ENCODE measurements at places on chromosomes 6 and 20.
A peak's percentile ranks its signal among the peaks of the same experiment; 100 is the strongest.

GRCh38 chr6:155185544-155185943, 78.3 kb upstream of the CLDN20 start:
- DNase-seq = no peak

DNA sequence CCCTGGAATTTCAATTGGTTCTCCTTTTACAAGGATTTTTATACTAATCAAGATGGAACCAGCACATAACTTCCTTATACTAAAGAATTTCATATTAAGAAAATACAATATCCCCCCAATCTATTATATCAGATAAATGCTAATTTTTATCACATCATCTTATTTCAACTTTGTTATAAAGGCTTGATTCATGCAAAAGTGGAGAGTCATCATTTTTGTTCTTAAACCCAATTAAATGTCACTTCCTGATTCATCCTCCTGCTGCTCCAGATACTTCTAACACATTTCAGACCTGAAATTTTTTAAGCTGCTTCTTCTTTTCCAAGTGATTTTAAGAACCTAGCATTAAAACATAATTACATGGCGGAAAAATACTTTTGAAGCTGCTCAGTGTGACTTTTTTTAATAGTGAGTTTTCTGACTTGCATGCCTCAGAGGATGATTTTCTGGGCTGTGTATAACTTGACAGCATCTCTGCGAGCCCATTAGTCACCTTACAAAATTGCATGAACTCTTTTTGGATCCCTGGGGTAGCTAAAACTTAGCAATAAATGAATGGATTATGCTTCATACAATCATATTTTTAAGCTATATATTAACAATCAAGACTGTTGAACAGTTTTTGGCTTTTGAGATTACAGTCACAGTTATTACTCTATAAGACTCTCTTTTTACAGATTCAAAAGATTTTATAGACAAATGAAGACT, 134.1 kb downstream of the ELOVL4 start:
- DNase-seq = no peak

DNA sequence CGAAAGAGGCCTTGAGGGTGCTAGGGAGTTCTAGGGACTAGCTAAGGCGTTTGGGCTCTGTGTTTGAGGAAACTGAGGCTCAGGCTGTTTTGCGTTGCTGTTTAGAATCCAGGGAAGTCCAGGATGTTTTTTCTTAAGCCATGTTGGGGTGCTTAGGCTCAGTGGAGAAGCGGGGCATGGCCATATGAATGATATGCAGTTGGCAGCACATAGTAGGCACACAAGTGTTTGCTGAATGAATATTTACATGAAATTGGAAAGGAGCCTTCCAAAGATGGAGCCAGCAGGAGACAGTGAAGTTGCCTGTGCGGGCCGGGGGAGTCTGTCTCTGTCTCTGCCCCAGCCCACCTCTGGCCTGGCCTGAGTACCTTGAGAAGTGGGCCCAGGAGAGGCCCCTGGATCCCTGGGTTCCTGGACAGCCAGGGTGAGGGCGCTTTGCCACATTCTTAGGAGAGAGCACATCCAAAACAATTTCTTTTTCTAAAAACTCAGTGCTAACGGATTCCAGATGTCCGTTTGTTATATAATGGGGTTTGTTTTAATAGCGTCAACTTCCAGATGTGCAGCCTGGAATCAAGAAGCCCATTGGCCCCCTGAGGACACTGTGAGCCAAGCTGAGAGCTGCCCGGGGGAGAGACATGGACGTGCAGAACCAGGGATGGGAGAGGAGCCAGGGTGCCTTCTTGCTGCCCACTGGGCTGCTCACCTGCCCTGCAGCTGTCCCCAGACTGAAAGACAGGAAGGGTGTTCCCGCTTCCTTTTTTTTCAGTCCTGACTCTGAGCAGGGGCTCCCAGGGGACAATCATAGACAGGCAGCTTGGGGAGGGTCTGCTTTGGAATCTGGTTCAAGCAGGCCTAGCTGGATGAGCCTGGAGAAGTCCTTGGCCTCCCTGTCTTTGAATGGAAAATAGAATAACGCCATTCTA, 20.1 kb upstream of the EMILIN3 start:
- DNase-seq = no peak

DNA sequence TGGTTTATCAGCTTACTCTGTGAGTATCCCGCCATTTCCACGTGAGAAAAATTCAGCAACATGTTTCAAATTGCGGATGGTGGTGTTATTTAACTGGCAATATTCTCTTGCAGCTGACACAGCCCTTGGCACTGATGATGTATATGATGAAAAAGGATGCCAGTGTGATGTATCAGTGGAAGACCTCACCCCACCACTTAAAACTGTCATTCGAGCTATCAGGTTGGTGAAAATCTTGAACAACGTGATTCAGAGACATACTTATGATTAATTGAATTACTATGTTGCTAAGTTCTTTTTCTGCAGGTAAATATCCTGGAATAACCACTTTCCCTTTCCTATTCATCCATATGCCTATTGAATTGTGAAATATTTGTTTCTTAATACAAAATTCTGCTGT, 55.7 kb downstream of the KHDC1L start:
- no peak for DNase-seq

DNA sequence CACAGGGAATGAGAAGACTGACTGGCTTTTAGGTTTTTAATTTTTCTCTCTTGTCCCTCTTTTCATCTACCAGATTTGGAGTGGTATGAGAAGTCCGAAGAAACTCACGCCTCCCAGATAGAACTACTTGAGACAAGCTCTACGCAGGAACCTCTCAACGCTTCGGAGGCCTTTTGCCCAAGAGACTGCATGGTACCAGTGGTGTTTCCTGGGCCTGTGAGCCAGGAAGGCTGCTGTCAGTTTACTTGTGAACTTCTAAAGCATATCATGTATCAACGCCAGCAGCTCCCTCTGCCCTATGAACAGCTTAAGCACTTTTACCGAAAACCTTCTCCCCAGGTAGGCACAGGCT, 644 bp downstream of the MAD2L1BP start:
- no peak for DNase-seq

GRCh38 chr20:16147216-16147615, 426.0 kb downstream of the KIF16B start:
- no peak for DNase-seq

DNA sequence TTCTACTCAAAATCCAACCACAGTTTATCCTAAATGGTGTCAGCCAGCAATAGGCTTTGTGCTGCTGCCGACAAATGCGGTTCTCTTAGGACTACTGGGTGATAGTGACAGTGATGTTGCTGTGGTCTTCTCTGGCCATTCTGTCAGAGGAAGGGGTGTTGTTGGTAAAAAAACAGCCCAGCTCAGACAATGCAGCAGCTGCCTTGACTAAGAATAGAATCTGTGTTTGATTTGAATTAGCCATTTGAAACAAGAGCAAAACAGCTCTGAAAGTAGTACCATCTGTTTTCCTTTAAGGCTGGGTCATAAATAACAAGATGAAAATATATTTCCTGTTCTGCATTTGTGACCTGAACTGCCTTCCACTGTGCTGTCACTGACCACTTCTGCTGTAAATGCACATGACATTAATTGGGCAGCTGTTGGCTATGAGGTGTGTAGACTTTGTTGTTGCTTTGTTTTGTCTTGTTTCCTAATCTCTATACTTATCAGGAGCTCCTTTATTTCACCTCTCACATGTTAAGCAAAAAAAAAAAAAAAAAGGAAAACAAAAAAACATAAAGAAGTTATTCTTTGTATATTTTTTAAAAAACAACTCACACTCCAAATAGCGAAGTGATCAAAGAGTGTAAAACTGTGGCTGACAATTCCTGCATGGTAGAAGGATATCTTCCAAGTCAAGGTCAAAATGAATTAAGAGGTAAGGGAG, 497.8 kb upstream of the ARID1B start:
- DNase-seq = no peak

DNA sequence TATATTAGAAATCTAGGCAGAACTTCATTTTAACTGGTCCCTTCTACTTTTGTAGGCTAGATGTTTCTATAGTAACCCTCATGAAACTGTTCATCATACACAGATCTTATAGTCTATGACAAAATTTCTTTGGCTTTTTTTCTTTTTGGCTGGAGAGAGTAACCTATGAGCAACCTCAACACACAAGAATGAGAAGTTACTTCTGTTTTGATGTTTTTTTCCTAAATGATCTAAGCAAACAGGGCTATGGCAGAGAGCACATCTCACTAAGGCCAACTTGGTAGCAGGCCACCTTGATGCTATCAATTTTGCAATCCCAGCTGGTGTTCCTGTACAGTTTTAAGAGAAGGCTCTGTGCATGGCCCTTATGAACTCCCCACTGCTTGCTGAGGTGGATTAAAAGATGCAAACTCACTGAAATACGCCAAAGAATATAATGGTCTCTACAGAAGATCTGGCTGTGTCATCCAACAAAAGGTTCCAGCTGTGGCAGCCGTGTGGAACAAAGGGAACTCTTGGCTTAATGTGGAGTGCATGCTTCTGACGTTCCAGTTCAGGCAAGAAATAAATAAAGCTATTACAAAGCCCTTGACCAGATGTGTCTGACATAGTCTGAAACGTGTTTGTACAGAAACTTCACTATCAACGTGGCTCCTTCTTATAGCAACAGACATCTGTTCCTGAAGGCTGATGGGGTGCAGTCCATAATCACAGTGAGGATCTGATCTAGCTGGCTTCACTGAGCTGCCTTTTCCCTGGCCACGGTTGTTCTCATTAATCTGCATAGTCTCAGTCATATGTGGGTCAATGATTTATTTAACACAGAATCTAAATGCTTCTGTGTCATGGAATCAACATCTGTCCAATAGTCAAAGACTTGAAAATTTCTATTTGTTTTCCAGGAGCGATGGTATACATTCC, 481.1 kb downstream of the BMP2 start:
- DNase-seq = no peak

DNA sequence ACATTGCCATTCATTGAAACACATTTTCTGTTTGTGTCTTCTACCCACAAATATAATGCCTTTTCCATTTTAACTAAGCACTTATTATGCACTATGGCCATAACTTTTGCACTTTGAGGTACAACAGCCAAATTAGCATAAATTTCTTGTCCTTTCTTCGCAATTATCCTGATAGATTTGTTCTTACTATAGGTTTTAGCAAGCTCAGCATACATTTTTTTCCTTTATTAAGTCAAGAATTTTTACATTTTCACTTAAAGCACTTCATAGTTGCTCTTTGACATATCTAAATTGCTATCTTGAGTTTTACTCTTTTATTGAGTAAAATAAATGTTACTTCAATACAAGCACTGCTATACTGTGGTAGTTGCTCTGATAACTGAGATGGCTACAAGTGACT, 5.8 kb downstream of the DEFB114 start:
- DNase-seq = no peak

- DNase-seq = no peak
Observed at GRCh38 chr6:93177438-93177837, 241.9 kb downstream of the EPHA7 start.

GRCh38 chr6:111880181-111880888, 7.1 kb upstream of the FYN start:
- no peak for DNase-seq

- peak; percentile 6 for DNase-seq
Observed at GRCh38 chr6:153131037-153131981, at the start of gene RGS17. Gene RGS17 (minus strand): TSS chr6:153131282. CDS start chr6:153044018, 87,264 bp downstream.

DNA sequence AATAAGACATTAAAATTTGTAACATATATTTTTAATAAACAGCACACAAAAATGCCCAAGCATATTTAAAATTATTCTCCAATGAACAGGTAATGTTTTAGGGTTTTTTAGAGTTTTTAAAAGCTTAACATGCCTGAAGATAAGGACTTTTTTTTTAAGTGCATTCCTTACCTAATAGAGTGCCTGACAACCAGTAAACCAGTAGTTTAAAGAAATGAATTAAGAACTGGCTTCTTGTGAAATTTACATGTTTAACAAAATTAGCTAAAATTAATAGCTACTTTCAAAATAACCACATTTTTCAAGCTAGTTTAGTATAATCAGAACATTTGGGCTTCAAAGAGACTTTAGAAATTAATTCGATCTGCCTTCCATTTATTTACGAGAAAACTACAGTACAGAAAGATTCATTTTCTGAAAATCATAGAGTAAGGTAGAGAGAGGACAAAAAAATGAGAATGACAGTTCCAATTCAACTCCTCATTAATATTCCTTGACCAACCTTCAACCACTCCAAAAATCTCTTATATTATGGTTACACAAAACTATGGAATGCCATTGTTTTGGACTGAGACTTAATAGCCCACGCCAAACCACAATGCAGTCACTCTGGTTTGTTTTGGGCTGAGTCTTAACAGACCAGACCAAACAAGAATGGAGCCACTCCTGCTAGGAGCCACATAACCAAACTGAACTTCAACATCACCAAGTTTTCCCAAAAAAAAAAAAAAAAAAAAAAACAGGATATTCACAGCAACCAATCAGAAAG, 5.7 kb upstream of the PLN start:
- DNase-seq = no peak

- DNase-seq = no peak
Observed at GRCh38 chr6:43368259-43369160, 937 bp downstream of the ZNF318 start.

GRCh38 chr6:122049341-122049740, 350.1 kb upstream of the HSF2 start:
- no peak for DNase-seq

DNA sequence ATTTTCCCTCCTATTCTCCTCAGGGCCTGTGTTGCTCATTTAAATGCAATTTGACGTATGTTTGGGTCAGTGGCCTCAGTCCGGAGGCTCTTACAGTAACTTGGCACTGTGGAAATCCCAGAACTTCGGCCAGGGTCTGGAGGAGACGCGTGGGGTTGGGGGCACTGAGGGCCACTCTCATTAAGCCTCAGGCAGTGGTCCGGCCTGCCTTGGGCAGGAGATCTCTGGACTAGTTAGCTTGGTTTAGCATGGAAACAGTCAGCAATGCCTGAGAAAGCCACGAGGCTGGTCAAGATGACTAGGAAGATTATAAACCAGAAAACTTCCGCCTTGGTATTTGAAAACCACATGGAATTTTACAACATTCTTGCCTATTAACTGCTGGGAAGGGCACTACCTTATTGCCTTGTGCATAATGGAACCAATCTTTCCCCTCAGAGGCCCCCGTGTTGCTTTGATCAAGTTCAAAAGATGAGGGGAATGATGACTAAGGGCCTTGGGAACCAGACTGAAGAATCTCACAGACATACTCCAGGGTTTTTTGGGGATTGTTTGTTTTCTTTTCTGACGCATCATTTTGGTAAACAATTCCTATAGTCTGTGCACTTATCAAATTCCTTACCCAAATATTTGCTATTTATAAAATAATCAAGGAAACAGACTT, 206.0 kb upstream of the PREP start:
- no peak for DNase-seq

- no peak for DNase-seq
Observed at GRCh38 chr6:130955755-130956154, 107.3 kb downstream of the EPB41L2 start.

DNA sequence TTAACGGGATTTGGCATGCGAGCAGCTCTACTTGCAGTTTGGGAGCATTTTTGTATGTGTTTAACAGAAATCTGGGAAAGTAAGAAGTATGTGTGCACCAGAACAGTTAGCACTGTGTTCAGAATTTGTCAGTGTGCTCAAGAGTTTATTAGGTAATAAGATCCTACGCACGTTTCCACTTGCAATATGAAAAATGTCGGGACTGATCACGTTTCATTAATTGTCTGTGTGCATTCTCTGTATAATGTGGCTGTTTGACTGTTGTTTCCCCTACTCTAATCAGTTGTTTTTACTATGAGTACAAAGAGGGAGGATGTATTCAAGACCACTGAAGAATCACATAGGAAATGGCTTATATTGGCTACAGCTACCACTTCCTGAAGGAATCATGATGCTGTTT, 349.7 kb upstream of the POU3F2 start:
- no peak for DNase-seq

Measured in stimulated activated naive CD8-positive, alpha-beta T cell treated with anti-CD3 and anti-CD28 coated beads, Interleukin-15, amount 100 ng/mL, for 72 hours (primary cell).